Activated CD8-positive, alpha-beta memory T cell treated with anti-CD3 and anti-CD28 coated beads, Interleukin-2, amount 10 ng/mL, durations not matched to agents 7 days and 5 days (primary cell): ENCODE measurements at places on chromosomes 12 and 14. TPM values are rescaled to one million over a fixed set of nuclear protein-coding genes. Genes with fewer than 3 reads are reported as not detected.

Gene SLC25A47
- total RNA-seq: not detected

Gene RERG
- total RNA-seq: not detected

Gene TRPV4
- total RNA-seq: not detected

Gene RFX4
- not detected for total RNA-seq

Gene CD27
- total RNA-seq: 67.3 TPM
